ENCODE measurements at places on chromosomes 1 and 21. TPM values are rescaled to one million over a fixed set of nuclear protein-coding genes. Genes with fewer than 3 reads are reported as not detected.

The PLA2G4A gene
- total RNA-seq, result 0.28 TPM

The C1orf116 gene
- not detected for total RNA-seq

The DISC1 gene
- total RNA-seq, result 11.2 TPM

The KPRP gene
- total RNA-seq, result not detected

The DIRAS3 gene
- total RNA-seq, result not detected

The BEND5 gene
- 12.4 TPM for total RNA-seq

The CYYR1 gene
- total RNA-seq, result not detected

The TIAM1 gene
- total RNA-seq, result 23.7 TPM

The STX12 gene
- 24.2 TPM for total RNA-seq

The ACKR1 gene
- not detected for total RNA-seq

The VWA5B1 gene
- total RNA-seq, result not detected

The GCSAML gene
- total RNA-seq, result not detected

The LEFTY2 gene
- total RNA-seq, result not detected

The CGN gene
- total RNA-seq, result 0.33 TPM

The SPRR5 gene
- not detected for total RNA-seq

The OLFML3 gene
- 0.64 TPM for total RNA-seq

The FOXE3 gene
- not detected for total RNA-seq
